ENCODE measurements at places on chromosomes 4 and X.

DNA sequence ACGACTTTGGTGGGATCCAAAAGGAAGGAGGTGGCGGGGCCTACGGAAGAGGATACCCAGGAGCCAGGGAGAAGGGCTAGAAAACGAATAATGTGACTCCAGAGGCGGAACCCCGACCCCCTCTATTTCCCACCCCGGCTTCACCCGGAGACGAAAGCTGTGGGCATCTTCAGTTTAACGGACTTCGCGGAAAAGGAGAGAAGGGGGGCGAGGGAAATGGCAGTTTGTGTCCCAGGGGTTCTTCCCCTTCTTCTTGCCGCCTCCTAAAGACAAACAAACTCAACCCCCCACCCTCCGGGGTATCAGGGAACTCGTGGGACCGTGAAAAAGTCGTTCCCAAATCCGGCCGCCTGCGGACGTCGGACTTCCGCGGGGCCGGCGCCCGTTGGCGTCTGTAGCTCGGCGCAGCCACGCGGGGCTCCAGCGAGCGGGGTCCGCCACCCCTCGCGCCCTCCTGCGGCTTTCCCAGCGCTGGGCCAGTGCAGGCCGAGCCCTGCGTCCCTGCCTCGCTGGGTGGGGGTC lies 3.6 kb upstream of the LEF1 start:
- DNase-seq = no peak

- DNase-seq = no peak
Observed at GRCh38 chr4:78669453-78669852, 106.7 kb upstream of the BMP2K start.

DNA sequence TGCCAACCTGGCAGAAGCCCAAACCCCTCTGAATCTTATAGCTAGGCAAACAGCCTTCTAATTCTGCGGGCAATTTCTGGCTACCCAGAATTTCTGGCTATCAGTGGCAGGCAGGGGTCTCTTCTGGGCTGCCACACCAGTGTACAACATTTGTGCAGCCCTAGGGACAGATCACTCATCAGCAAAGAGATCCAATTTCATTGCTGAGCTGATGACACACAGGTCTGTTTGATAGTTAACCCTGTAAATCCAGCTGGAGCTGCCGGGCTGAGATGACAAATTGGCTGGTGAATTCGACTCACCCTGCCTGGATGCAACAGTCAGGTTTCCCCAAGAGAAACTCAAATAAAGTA lies 2.4 kb downstream of the MID1 start:
- no peak for DNase-seq

- no peak for DNase-seq
Observed at GRCh38 chr4:151099976-151100417, 569 bp downstream of the RPS3A start.

GRCh38 chr4:2009651-2010233 lies 968 bp upstream of the NELFA start:
- peak; percentile 69 for DNase-seq

- no peak for DNase-seq
Observed at GRCh38 chrX:100413229-100413628, 3.2 kb upstream of the PCDH19 start.

DNA sequence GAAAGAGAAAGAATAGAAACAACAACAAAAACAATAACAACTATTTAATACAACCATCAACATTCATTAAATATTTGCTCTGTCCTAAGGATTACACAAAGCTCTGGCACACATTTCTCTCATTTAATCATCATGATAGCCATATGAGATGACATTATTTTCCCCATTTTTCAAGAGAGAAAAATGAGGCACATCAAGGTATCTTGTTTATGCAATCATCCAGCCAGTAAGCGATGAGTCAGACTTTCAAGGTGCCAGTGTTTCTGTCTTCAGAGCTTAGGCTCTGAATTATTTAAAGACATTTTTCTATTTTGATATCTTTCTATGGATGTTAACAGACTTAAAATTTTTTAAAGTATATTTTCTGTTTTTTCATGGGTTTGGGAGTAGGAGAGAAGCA lies 541.8 kb upstream of the SMIM31 start:
- DNase-seq = no peak

- no peak for DNase-seq
Observed at GRCh38 chrX:1041091-1041490, 171.4 kb downstream of the CRLF2 start.

DNA sequence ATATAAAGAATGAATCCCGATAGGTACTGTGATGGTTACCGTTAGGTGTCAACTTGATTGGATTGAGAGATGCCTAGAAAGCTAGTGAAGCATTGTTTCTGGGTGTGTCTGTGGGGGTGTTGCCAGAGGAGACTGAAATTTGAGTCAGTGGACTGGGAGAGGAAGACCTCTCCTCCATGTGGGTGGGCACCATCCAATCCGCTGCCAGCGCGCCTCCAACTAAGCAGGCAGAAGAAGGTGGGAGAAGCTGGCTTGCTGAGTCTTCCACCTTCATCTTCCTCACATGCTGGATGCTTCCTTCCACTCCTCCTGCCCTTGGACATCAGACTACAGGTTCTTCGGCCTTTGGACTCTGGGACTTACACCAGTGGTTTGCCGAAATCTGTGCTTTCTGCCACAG lies 40.1 kb downstream of the WFS1 start:
- no peak for DNase-seq

- no peak for DNase-seq
Observed at GRCh38 chr4:16225167-16225862, 956 bp downstream of the TAPT1 start.

GRCh38 chr4:72179342-72179741 lies 147.5 kb downstream of the NPFFR2 start:
- no peak for DNase-seq

DNA sequence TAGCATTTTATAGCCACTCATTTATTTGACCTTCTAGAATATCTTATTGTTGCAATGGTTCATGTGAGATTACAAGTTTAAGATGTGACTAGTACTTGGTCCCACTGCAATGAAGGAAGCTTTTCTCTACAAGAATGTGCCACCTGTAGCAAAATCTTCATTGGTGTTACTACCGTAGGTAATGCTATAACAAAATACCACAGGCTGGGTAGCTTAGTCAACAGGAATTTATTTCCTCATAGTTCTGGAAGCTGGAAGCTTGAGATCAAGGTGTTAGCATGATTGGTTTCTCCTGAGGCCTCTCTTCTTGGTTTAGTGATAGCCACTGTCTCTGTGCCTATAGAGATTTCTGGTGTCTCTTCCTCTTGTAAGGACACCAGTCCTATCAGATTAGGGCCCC lies 441.0 kb downstream of the GPM6A start:
- no peak for DNase-seq

DNA sequence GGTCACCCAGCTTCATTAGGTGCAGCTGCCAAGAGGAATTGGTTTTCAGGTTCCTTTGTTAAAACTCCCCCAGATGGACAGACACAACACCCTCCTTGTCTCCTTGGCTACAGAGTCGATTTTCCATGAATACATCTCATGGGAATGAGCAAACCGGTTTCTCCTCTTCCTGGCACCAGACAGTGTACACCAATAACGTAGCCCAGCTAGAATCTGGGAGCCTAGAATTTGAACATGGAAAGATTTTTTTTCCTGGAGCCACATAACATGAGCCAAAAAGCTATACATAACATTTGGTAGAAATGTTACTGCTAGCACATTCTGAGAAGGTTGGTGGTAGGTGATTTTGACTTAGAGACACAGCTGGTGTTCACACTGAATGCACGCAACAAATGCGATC lies 62.9 kb upstream of the SLC34A2 start:
- DNase-seq = no peak

DNA sequence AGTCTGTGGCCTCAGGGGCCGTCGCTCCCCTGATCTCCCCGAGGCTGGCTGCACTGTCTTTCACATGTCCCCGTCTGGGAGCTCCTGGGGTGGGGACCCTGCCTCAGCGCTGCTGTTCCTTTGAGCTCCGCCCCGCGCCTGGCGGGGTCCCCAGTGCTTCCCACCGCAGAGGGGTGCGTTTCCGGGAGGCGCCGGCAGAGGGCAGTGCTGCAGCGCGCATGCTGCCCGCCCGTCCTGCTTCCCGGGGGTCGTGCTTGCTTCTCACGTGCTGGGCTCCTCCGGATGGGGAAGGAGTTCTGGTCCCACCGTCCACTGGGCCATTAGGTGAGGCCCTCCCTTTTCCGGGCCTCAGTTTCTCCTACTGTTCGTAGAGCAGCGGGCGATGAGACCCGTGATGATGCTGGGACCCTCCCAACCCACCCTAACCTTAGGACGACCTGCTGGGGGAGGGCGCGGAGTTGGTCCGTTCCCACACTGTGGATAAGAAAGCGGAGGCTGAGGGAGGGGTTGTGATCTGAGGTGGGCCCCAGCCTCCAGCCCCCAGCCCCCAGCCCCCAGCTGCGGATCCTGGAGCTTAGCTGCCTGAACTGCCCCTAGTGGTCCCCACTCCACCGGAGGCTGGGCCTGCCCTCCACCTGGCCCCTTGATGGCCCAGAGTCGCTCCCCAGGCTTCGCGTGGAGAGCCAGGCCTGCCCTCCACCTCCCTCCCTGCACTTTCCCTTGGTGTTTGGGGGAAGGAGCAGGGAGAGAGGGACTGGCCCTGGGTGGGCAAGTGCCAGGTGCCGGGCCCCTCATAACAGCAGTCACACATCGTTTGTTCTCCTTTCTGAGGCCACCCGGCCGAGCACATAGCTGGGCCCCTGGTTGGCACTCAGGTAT lies 15.3 kb downstream of the CPZ start:
- DNase-seq = no peak

DNA sequence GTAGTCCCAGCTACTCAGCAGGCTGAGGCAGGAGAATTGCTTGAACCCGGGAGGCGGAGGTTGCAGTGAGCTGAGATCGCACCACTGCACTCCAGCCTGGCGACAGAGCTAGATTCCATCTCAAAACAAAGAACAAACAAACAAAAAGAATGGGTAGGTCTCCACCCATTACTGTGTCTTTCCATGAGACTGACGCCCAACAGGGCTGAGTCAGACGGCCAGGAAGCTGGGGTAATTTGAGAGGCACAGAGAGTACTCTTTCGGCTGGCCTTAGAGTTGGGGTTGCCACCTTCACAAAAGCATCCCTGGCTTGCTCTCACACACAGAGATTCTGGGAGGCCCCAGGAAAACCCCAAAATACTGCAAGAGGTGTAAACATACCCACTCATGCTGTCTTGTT lies 72.0 kb upstream of the DHRSX start:
- no peak for DNase-seq

DNA sequence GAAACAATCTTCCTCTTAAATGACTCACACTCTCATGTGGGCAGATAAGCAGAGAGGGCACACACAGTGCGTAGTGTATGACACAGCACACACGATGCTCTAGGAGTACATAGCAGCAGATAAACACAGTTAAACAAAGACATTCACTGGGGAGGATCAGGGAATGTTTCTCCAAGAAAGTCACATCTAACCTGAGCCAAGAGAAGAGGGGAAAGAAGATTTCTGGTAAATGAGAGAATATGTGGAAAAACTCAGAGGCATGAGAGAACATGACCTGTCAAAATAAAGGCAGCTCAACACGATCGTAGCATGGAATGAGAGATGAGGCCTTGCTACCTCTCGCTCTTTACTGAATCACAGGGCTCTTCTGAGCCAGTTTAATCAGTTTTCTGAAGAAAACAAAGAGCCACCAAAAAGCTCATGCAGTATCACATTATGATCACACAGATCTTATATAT lies 251.0 kb downstream of the ANK2 start:
- no peak for DNase-seq

DNA sequence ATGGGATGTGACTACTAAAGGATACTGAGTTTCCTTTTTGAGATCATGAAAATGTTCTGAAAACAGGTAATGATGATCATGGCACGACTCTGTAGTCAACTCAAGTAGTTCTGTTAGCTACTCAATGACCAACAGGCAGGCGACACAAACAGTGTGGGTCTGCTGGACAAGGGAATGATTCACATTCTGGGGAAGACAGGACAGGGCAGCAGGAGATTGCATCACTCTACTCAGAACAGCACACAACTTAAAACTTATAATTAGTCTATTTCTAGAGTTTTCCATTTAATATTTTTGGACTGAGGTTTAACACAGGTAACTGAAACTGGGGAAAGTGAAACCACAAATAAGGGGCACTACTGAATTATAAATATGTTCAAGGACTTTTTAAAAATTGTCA lies 365.2 kb downstream of the PRDM5 start:
- DNase-seq = no peak

GRCh38 chr4:83603129-83603528 lies 67.2 kb downstream of the GPAT3 start:
- no peak for DNase-seq

- DNase-seq = no peak
Observed at GRCh38 chrX:155068165-155068564, 2.8 kb downstream of the CMC4 start.

DNA sequence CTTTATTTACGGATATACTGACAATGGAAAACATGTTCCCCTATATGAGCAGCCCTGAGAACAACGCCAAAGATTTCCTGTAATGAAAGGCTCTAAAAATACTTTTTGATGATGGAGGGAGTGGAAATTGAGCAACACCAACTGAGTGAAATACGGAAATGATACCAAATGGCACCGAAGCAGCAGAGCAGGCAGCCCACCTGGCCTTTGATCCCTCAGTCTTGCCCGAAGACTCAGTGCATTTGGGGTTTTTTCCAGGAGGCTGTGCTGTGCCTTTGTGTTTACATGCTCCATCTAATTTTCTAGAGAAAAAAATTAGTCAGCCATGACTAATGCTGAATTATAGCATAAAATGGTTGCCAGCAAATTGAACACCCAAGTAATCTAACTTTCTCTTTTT lies 169.9 kb upstream of the RBPJ start:
- no peak for DNase-seq

GRCh38 chr4:138259271-138259670 lies 17.1 kb upstream of the SLC7A11 start:
- DNase-seq = no peak

- DNase-seq = no peak
Observed at GRCh38 chr4:27759611-27760575, 899.3 kb downstream of the STIM2 start.

GRCh38 chrX:9832811-9833210 lies 46.6 kb downstream of the SHROOM2 start:
- no peak for DNase-seq

GRCh38 chrX:13487731-13488505 lies 81.5 kb upstream of the EGFL6 start:
- DNase-seq = peak; percentile 52

DNA sequence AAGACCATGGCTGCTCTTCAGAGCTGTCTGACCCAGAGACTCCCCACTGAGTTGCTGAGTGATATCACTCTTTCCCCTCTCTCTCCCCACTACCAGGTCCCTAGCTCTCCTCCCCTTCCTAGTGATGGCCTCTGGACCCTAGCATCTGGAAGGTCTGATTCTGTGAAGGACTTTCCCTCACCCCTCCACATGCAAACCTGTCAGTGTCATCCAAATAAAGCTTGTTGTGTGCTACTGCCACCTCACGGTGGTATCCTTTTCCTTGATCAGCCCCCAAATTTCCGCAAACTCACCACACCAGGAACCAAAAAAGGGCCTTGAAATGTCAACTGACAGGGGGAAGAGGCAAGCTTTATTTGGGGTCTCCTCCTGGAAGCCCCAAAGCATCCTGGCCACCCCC lies 500.2 kb downstream of the IDS start:
- DNase-seq = no peak

GRCh38 chr4:158384414-158384813 lies 137.3 kb upstream of the RXFP1 start:
- no peak for DNase-seq

- DNase-seq = no peak
Observed at GRCh38 chrX:37287741-37288444, 61.3 kb upstream of the PRRG1 start.
